ENCODE measurements at places on chromosomes 5 and 9. TPM values are rescaled to one million over a fixed set of nuclear protein-coding genes. Genes with fewer than 3 reads are reported as not detected.

Gene CCL28
- 3.3 TPM for total RNA-seq

Gene PRLR
- 0.66 TPM for total RNA-seq

Gene SH3RF2
- 1.2 TPM for total RNA-seq

Gene PLEKHG4B
- total RNA-seq: 0.46 TPM

Gene RANBP17
- total RNA-seq: 28.2 TPM

Gene PCSK1
- 1.3 TPM for total RNA-seq

Gene TMEM215
- not detected for total RNA-seq

DNA sequence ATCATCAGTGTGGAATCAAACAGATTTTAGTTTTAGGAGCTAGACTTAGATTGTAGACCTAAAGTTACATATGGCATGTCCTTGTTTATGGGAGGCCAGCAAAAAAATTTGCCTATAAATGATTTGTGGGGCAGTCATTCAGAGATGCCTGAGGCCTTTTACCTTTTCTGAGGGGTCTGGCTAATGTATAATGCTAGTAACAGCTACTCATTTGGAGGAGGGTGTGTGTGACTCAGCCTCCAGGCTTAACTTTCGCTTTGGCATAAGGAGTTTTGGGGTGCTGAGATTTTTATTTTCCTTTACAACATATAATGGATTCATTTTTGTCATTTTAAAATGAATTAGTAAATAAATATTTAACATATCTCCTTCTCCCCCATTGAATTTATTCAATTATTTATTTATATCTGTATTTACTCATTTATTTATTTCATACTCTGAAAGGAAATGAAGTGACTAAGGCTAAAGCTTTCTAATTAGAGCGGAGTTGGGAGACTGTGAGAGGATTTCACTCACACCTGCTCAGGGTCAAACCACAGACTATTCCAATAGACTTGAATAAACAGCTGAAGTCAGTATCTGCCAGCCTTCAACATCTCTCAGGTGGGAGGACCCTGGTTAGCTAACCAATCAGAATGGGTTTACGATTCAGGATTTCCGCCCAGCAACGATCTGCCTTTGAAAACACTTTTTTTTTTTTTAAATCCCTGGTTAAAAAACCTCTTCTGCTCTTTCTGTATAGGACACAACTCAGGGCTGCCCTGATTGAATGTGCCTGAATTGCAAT, 487.5 kb upstream of the SGCD start:
- H3K27me3 ChIP-seq: no peaks in the 10 kb centered on the region
- H3K4me3 ChIP-seq: no peak overlapping the region
- no peaks in the 10 kb centered on the region for H3K4me1 ChIP-seq
- H3K27ac ChIP-seq: no peak overlapping the region

- no peaks in the 10 kb centered on the region for H3K27me3 ChIP-seq
- no peak overlapping the region for H3K4me3 ChIP-seq
- H3K27ac ChIP-seq: no peak overlapping the region
- H3K4me1 ChIP-seq: no peaks in the 10 kb centered on the region
These were observed 324.3 kb downstream of the GABRG2 start for GRCh38 chr5:162391833-162392232.

- no peak overlapping the region for H3K4me3 ChIP-seq
- H3K27me3 ChIP-seq: no peaks in the 10 kb centered on the region
- H3K4me1 ChIP-seq: no peaks in the 10 kb centered on the region
- no peak for DNase-seq
- no peaks in the 10 kb centered on the region for H3K36me3 ChIP-seq
- no peak overlapping the region for H3K27ac ChIP-seq
These were observed 54.8 kb downstream of the MYO10 start for GRCh38 chr5:16881251-16881650.

DNA sequence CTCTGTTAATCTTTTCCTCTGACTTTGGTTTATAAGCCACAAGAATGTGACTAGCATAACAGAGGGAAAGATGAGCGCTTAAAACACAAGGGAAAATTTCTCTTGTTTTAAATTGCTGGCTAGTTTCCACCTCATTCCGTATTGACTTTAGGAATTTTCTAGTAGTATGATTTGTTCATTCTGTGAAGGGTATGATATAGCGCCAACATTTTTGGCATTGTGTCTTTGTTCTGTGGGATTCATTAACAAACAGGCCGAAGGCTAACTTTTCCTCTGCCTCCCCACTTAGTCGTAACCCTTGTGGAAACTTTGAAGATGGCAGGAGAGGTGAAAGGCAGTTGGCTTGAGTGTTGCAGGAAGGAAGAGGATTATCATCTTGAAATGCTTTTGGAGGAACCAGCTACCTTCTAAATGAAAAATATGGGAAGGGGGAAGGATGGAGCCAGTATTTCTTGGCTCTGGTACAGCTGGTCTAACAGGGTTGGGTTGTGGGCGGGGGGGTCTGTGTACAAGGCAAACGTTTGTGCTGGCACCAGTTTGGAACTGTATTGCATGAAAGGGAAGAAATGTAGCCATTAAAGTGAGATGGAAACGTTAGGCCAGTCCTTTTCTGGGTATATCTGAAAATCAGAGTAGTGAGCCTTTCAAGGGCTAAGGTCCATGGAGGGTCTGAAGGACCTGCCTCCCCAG, 21.5 kb upstream of the DMRT2 start:
- H3K4me3 ChIP-seq: no peak overlapping the region
- H3K36me3 ChIP-seq: no peaks in the 10 kb centered on the region
- no peaks in the 10 kb centered on the region for H3K27me3 ChIP-seq
- H3K27ac ChIP-seq: no peak overlapping the region
- DNase-seq: no peak

- peak overlapping the region; percentile 25 for H3K4me3 ChIP-seq
- H3K36me3 ChIP-seq: no peaks in the 10 kb centered on the region
- H3K27me3 ChIP-seq: no peaks in the 10 kb centered on the region
- no peak for DNase-seq
- H3K27ac ChIP-seq: peak overlapping the region; percentile 96
These were observed 21.6 kb downstream of the NCS1 start for GRCh38 chr9:130193531-130194377.

- no peak for DNase-seq
- no peak overlapping the region for H3K4me3 ChIP-seq
- H3K27ac ChIP-seq: no peak overlapping the region
- H3K36me3 ChIP-seq: no peaks in the 10 kb centered on the region
These were observed 51.4 kb downstream of the TRIP13 start for GRCh38 chr5:943918-944620.

DNA sequence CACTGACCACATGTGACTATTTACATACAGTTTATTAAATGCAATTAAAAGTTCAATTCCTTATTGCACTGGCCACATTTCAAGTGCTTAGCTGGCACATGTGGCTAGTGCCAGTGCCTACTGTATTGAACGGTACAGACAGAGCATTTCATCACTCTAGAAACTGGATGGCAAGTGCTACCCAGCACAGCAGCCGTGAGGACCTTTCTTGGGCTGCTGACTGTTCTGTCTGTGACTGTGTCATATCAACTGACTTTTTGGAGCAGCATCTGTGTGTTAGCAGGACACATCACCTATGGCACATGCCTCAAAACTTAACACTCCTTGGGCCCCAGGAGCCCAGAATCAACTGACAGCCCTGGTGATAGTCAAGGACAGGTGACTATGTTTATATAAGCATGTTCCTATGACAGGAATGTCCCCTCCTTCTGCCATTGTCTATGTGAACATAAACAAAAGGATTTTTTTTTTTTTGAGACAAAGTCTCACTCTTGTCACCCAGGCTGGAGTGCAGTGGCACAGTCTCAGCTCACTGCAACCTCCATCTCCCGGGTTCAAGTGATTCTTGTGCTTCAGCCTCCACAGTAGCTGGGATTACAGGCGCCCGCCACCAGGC, 8.9 kb downstream of the IRF1 start:
- DNase-seq: no peak
- no peaks in the 10 kb centered on the region for H3K27me3 ChIP-seq
- peaks cover 43% of the 10 kb centered on the region for H3K4me1 ChIP-seq
- no peak overlapping the region for H3K4me3 ChIP-seq

DNA sequence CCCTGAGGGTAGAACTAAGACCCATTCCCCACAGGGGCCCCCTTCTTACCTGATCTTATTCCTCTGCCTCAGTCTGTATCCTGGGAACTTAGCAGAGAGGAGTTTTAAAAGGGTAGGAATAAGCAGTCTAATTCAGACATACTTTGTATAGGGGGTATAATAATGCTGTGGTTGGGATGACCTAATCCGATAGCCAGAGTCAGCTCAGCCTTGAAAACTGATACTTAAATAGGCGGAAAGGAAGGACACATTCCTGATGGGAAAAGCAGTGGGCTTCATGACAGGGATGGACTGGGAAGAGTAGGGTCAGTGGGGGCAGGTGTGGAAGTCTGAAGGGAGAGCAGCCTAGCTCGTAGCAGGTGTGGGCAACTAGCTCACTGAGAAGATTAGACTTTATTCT, 52.2 kb upstream of the TESK1 start:
- H3K4me1 ChIP-seq: peaks cover 63% of the 10 kb centered on the region
- peaks cover 39% of the 10 kb centered on the region for H3K36me3 ChIP-seq
- no peak for DNase-seq
- no peaks in the 10 kb centered on the region for H3K27me3 ChIP-seq
- H3K4me3 ChIP-seq: no peak overlapping the region

- H3K36me3 ChIP-seq: no peaks in the 10 kb centered on the region
- peaks cover 5% of the 10 kb centered on the region for H3K4me1 ChIP-seq
- no peak overlapping the region for H3K4me3 ChIP-seq
- DNase-seq: no peak
- H3K27me3 ChIP-seq: no peaks in the 10 kb centered on the region
- peak overlapping the region; percentile 12 for H3K27ac ChIP-seq
These were observed 82.7 kb downstream of the DOCK8 start for GRCh38 chr9:297104-297972.

GRCh38 chr5:160287378-160288051, 24.8 kb downstream of the CCNJL start:
- peaks cover 13% of the 10 kb centered on the region for H3K4me1 ChIP-seq
- H3K4me3 ChIP-seq: no peak overlapping the region
- no peaks in the 10 kb centered on the region for H3K36me3 ChIP-seq
- no peak for DNase-seq
- no peaks in the 10 kb centered on the region for H3K27me3 ChIP-seq
- H3K27ac ChIP-seq: peak overlapping the region; percentile 30

DNA sequence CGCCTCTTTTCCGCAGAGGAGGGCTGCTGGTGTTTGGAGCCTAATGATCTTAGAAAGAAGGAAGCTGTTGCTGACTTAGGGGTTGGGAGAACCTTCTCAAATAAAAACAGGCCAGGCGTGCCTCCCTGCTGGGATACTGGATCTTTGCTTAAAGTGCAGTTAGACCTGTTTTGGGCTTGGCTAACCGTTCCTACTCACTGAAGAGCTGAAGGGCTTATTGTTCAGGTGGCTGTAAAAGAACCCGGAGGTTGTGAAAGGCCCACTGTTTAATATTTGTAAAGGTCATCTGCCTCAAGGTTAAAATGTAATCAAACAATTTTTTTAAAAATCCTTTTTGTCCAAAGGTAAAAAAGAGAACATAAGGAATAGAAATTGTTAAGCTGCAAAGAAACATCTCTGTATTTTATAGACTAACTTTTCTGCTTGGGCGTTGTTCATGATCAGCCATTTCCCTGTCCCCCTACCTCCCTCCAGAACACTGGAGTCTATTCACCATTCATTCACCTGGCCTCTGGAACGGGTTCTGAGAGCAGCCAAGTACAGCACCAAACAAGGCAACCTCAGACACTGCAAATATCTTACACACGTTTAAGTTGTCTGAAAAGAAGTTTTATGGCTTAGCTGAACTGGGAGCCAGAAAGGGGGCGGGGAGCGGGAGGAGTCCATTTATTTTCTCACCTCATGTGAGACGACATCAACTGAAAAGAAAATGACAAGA, 18.6 kb upstream of the MTMR12 start:
- no peak overlapping the region for H3K27ac ChIP-seq
- DNase-seq: peak; percentile 86

- peak overlapping the region; percentile 17 for H3K4me3 ChIP-seq
- H3K36me3 ChIP-seq: no peaks in the 10 kb centered on the region
These were observed 30.6 kb downstream of the CLINT1 start for GRCh38 chr5:157828105-157828943.

DNA sequence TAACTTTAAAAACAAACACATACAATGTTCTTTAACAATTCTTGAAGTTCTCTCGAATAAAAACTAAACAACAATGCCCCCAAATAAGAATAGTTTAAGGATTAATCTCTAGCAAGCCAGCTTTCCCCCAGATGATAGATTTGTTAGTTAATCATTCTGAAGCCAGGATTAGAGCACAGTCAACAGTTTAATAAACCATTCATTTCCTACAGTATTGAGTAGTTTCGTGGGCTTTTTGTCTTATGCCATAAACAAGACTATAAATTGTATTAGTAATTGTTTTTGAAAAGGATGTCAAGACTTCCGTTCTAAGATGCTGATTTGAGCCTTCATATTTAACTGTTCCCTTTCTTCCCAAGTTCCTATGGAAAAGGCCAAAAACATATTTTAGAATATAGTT, 136.6 kb downstream of the PIK3R1 start:
- H3K27ac ChIP-seq: no peak overlapping the region
- H3K27me3 ChIP-seq: no peaks in the 10 kb centered on the region
- no peak overlapping the region for H3K4me3 ChIP-seq
- no peak for DNase-seq
- H3K36me3 ChIP-seq: no peaks in the 10 kb centered on the region
- no peaks in the 10 kb centered on the region for H3K4me1 ChIP-seq

- H3K4me3 ChIP-seq: no peak overlapping the region
- no peak for DNase-seq
- peaks cover 11% of the 10 kb centered on the region for H3K4me1 ChIP-seq
- no peak overlapping the region for H3K27ac ChIP-seq
These were observed 31.2 kb upstream of the CLPTM1L start for GRCh38 chr5:1375871-1376810.

- no peaks in the 10 kb centered on the region for H3K27me3 ChIP-seq
- H3K27ac ChIP-seq: peak overlapping the region; percentile 50
- DNase-seq: no peak
- peaks cover 6% of the 10 kb centered on the region for H3K36me3 ChIP-seq
- H3K4me3 ChIP-seq: no peak overlapping the region
These were observed 179.8 kb downstream of the FANCC start for GRCh38 chr9:95137587-95138145.

All from esophagus muscularis mucosa (tissue), 4 donors.